Stimulated activated naive CD8-positive, alpha-beta T cell treated with anti-CD3 and anti-CD28 coated beads, Interleukin-15, amount 100 ng/mL, for 72 hours (primary cell): ENCODE measurements at places on chromosomes 13 and 19.

GRCh38 chr13:40878321-40878720 lies 88.9 kb downstream of the SLC25A15 start:
- DNase-seq, result no peak

GRCh38 chr19:46985542-46986415 lies 33.9 kb upstream of the NPAS1 start:
- no peak for DNase-seq

DNA sequence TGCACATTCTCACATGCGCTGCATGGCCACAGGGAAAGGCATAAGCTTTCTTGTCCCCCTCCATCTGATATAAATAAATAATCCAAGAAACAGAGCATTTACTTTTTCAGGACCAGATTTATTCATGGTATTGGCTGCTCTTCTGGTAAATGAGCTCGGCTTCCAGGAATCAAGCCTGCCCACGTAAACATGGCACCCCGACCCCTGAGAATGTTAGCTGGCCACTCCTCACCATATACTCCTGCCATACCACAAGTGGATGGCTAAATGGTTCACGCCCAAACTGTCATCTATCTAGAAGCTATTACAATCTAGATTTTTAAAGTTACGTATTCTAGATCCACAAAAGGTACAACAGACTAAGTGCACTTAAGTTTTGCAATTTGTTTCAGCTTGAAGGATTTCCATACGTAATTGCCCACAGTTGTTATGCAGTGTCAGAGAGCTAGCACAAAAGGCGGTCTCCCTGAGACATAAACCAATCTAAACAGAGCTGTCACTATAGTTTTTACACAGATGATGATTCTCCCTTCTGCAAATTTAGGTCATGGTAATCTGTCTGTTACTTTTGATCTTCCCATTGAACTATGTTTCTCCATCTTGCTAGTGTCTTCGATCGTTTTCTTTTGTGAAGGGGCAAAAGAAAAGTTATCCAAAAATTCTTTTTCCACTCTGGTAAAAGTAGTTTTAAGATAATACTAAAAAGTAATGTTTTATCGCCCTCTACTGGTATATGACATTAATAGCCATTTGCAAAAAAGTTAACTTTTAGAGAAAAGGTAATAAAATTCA lies 16.2 kb upstream of the FOXO1 start:
- DNase-seq, result no peak

DNA sequence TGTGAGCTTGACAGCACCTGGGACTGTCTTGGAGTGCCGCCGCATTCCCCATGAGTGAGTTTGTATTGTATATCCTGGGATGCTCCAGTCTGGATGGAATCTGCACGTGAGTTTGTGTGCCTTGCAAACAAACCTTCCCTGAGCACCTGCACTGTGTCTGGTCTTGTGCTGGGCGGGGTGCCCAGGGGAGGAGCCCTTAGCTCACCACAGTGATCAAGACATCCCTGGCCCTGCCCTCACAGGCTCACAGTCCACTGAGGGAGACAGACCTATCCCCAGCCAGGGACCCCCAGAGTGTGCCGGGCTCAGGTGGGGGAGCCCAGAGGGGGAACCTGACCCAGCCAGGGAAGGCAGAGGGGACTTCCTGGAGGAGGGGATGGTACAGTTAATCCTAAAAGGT lies 1.7 kb upstream of the BCAM start:
- DNase-seq, result no peak

DNA sequence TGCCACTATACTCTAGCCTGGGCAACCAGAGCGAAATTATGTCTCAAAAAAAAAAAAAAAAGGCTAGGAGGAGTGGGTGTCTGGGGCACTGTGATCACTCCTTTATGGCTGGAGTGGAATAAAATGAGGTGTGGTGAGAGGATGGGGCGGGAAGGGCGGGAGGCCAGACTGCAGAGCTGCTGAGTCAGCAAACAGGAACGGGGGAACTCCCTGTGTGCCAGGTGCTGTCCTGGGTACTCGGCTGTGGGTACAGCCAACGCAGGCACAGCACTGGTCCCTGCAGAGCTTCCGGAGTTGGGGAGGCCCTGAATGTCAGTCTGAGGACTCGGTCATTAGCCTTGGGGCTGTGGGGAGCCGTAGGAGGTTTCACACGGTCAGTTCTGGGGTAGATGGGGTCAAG lies 5.7 kb downstream of the PRPF31 start:
- no peak for DNase-seq
